GM23248 (cell line): ENCODE measurements at places on chromosomes 16 and 17.
A peak's percentile ranks its signal among the peaks of the same experiment; 100 is the strongest.

DNA sequence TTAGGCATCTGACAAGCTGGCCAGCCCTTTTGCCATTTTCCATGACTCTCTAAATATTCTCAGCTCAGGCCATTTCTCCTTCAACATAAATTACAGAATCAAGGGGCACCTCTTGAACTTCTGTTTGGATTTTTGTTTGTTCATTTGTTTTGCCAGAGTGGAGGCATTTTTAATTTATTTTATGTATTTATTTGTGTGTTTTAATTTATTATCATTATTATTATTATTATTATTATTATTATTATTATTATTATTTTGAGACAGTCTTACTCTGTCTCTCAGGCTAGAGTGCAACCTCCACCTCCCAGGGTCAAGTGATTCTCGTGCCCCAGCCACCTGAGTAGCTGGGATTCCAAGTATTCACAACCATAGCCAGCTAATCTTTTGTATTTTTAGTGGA, 1578.0 kb downstream of the CDH8 start:
- no peaks in the 10 kb centered on the region for H3K4me1 ChIP-seq
- H3K27ac ChIP-seq, result no peak overlapping the region
- no peaks in the 10 kb centered on the region for H3K27me3 ChIP-seq
- DNase-seq, result no peak
- H3K36me3 ChIP-seq, result no peaks in the 10 kb centered on the region
- H3K4me3 ChIP-seq, result no peak overlapping the region

DNA sequence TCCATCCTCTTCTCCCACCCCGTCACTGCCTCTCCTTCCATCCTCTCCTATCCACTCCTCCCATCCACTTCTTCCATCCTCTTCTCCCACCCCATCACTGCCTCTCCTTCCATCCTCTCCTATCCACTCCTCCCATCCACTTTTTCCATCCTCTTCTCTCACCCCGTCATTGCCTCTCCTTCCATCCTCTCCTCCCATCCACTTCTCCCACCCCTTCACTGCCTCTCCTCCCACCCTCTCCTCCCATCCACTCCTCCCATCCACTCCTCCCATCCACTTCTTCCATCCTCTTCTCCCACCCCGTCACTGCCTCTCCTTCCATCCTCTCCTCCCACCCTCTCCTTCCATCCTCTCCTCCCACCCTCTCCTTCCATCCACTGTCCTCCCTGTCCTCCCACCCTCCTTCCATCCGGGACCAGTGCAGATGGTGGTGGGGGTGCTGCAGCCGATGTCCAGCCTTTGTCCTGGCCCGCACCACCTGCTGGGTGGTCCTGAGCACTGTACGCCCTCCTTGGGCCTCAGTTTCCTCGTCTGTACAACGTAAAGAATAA, 1.1 kb downstream of the WFIKKN1 start:
- no peak overlapping the region for H3K27ac ChIP-seq
- no peaks in the 10 kb centered on the region for H3K27me3 ChIP-seq
- no peak for DNase-seq
- H3K4me3 ChIP-seq, result no peak overlapping the region
- H3K4me1 ChIP-seq, result peaks cover 12% of the 10 kb centered on the region
- no peaks in the 10 kb centered on the region for H3K36me3 ChIP-seq

DNA sequence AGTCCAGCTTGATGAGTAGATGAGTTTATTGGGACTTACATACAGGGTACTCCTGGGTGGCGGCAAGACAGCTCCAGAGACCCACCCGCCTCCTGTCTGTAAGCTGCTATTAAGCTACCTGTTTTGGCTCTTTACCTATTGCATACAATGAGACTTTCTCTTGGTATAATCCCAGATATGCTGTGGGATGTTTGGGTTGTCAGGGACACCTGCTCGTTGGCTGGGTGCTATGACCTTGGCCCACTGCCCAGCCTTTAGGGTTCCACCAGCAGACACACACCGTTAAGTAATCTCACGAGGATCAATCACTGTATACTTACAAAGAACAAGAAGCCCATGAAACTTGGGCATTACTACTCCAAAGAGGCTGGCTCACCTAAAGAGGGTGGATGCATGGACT, 116.4 kb downstream of the NPIPB5 start:
- no peaks in the 10 kb centered on the region for H3K4me1 ChIP-seq
- peaks cover 15% of the 10 kb centered on the region for H3K27me3 ChIP-seq
- DNase-seq, result no peak
- no peak overlapping the region for H3K27ac ChIP-seq
- no peak overlapping the region for H3K4me3 ChIP-seq
- no peaks in the 10 kb centered on the region for H3K36me3 ChIP-seq

DNA sequence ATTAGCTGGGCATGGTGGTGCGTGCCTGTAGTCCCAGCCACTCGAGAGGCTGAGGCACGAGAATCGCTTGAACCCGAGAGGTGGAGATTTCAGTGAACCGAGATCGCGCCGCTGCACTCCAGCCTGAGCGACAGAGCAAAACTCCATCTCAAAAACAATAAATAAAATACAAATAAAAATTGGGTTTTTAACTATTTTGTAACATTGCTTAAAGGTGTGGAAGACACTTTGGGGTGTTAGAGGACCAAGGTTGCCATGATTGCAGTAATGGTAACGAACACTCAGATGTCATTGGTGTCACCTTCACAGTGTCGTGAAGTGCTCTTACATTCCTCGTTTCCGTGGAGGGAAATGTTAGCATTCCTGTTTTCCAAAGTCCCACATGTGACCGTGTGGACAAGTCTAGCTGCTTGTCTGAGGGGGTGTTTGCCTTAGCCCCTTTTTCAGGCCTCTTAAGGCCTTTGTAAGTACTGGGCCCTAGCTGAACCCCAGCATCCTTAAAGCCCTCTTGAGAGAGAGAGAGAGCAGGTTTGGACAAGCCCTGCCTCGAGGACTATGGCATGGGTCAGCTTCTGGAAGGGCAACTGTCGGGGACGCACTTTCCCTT, 8.6 kb downstream of the C16orf96 start:
- DNase-seq, result no peak
- H3K4me3 ChIP-seq, result no peak overlapping the region
- H3K4me1 ChIP-seq, result no peaks in the 10 kb centered on the region
- H3K36me3 ChIP-seq, result no peaks in the 10 kb centered on the region

GRCh38 chr17:78269955-78270381, 38.5 kb downstream of the TMEM235 start:
- no peak for DNase-seq
- H3K4me3 ChIP-seq, result no peak overlapping the region
- H3K4me1 ChIP-seq, result no peaks in the 10 kb centered on the region
- H3K36me3 ChIP-seq, result no peaks in the 10 kb centered on the region

- no peak overlapping the region for H3K4me3 ChIP-seq
- H3K36me3 ChIP-seq, result no peaks in the 10 kb centered on the region
- DNase-seq, result peak; percentile 66
- peak overlapping the region; percentile 78 for H3K27ac ChIP-seq
- H3K27me3 ChIP-seq, result no peaks in the 10 kb centered on the region
- peaks cover 21% of the 10 kb centered on the region for H3K4me1 ChIP-seq
These were observed 33.4 kb downstream of the VAC14 start for GRCh38 chr16:70767377-70768202.

DNA sequence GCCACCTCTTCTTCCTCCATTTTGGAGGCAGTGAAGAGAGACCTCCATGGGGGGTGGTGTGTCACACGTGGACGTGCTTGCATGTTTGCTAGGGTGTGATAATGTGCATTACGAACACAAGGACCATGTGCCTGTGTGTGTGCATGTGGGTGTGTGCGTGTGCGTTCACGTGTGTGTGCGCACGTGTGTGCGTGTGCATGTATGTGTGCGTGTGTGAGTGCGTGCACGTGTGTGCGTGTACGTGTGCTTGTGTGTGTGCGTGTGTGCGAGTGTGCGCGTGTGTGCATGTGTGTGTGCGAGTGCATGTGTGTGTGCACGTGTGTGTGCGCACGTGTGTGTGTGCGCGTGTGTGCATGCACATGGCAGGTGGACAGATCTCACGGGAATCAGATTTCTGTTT, 29.5 kb downstream of the RNF213 start:
- no peak overlapping the region for H3K27ac ChIP-seq
- H3K4me3 ChIP-seq, result no peak overlapping the region
- DNase-seq, result no peak
- no peaks in the 10 kb centered on the region for H3K4me1 ChIP-seq
- no peaks in the 10 kb centered on the region for H3K27me3 ChIP-seq
- H3K36me3 ChIP-seq, result peaks cover 14% of the 10 kb centered on the region; the same call in 1 of the 2 replicates

DNA sequence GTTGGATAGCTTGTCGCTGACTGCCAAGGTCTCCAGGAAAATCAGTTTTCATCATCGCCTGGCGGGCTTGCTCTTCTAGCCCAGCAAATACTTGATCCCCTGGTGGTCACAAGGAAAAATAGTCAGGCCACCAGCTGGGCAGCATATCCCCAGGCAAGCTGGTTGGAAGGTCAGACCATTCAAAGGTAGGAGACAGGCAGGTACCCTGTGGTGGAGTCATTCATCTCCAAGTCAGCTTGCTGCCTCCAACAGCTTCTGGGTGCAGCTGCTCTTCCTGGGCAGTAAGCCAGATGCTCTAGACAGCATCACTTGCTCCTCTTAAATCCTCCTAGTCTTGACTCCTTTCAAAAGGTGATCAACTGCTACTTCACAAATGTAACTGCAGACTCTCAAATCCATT, 16.0 kb downstream of the ZNF821 start:
- no peak overlapping the region for H3K27ac ChIP-seq
- no peaks in the 10 kb centered on the region for H3K27me3 ChIP-seq
- peaks cover 4% of the 10 kb centered on the region; the same call in 1 of the 2 replicates for H3K36me3 ChIP-seq
- no peaks in the 10 kb centered on the region for H3K4me1 ChIP-seq
- no peak for DNase-seq
- no peak overlapping the region for H3K4me3 ChIP-seq

- H3K27ac ChIP-seq, result peak overlapping the region; percentile 77
- H3K27me3 ChIP-seq, result no peaks in the 10 kb centered on the region
- no peak overlapping the region for H3K4me3 ChIP-seq
- H3K36me3 ChIP-seq, result peaks cover 34% of the 10 kb centered on the region
- DNase-seq, result no peak
- H3K4me1 ChIP-seq, result peaks cover 50% of the 10 kb centered on the region
These were observed 29.6 kb upstream of the FAAP100 start for GRCh38 chr17:81581758-81582157.

GRCh38 chr17:64240741-64241347, 22.2 kb downstream of the TEX2 start:
- DNase-seq, result peak; percentile 93
- H3K4me1 ChIP-seq, result peaks cover 47% of the 10 kb centered on the region
- peak overlapping the region; percentile 49 for H3K4me3 ChIP-seq
- H3K36me3 ChIP-seq, result no peaks in the 10 kb centered on the region
- H3K27ac ChIP-seq, result peak overlapping the region; percentile 74

DNA sequence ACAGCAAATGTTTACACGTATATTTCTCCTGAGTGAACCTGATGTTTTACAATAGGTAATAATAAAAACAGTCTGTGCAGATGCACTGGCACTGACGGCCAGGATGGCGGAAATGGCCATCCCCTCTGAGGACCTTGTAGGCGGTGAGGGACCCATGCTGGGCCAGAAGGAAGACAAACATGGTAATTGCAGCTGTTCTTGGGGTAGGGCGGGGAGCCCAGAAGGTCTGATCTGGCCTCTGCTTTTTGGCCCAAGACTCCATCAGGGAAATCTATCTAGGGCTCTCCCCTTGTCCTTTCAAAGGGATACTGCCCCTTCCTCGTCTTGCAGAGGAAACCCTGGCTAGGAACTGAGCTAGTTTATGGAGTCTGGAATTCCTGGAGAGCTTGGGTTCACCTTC, 7.4 kb upstream of the LGALS9 start:
- DNase-seq, result no peak
- no peaks in the 10 kb centered on the region for H3K36me3 ChIP-seq
- H3K4me3 ChIP-seq, result no peak overlapping the region
- H3K4me1 ChIP-seq, result no peaks in the 10 kb centered on the region

GRCh38 chr16:25835126-25835525, 143.4 kb downstream of the HS3ST4 start:
- no peak overlapping the region for H3K27ac ChIP-seq
- DNase-seq, result peak; percentile 13
- no peaks in the 10 kb centered on the region; the same call in 1 of the 2 replicates for H3K27me3 ChIP-seq
- H3K36me3 ChIP-seq, result no peaks in the 10 kb centered on the region
- peaks cover 3% of the 10 kb centered on the region; the same call in 1 of the 2 replicates for H3K4me1 ChIP-seq
- H3K4me3 ChIP-seq, result no peak overlapping the region

GRCh38 chr17:511001-511698, 158.5 kb upstream of the RPH3AL start:
- H3K36me3 ChIP-seq, result no peaks in the 10 kb centered on the region
- peak overlapping the region; percentile 59 for H3K4me3 ChIP-seq
- peaks cover 31% of the 10 kb centered on the region for H3K4me1 ChIP-seq
- H3K27me3 ChIP-seq, result no peaks in the 10 kb centered on the region
- DNase-seq, result peak; percentile 94
- H3K27ac ChIP-seq, result peak overlapping the region; percentile 91

DNA sequence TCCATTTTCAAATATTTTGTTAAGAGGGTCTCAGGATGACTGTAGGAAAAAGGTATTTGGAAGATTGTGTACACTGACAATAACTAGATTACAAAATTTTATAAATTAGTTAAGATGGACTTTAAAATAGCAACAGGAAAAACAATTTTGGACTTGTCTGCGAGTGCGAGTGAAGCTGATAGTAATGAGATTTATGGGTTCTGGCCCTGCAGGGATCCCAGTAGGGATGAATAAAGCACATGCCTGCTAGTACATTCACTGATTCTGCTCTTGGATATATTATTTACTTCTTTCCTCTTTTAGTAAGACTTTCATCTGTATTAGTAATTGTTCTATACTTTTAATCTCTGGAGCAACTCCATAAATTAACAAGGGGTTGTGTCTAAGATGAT, 28.2 kb downstream of the PRKCA start:
- no peak for DNase-seq
- H3K36me3 ChIP-seq, result 0 out of 2 replicates have a peak, but pooled peaks cover 3% of the 10 kb centered on the region
- H3K4me1 ChIP-seq, result no peaks in the 10 kb centered on the region

DNA sequence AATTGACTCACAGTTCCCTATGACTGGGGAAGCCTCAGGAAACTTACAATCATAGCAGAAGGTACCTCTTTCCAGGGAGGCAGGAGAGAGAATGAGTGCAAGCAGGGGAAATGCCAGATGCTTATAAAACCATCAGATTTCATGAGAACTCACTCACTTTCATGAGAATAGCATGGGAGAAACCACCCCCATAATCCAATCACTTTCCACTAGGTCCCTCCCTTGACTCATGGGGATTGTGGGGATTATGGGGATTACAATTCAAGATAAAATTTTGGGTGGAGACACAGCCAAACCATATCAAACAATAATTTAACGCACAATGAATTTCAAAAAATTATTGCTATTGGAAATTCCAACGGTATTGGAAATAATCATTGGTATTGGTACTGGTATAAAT, 15.1 kb downstream of the ABCA9 start:
- no peak overlapping the region for H3K4me3 ChIP-seq
- no peaks in the 10 kb centered on the region for H3K27me3 ChIP-seq
- no peak overlapping the region for H3K27ac ChIP-seq
- no peak for DNase-seq
- peaks cover 15% of the 10 kb centered on the region for H3K4me1 ChIP-seq

DNA sequence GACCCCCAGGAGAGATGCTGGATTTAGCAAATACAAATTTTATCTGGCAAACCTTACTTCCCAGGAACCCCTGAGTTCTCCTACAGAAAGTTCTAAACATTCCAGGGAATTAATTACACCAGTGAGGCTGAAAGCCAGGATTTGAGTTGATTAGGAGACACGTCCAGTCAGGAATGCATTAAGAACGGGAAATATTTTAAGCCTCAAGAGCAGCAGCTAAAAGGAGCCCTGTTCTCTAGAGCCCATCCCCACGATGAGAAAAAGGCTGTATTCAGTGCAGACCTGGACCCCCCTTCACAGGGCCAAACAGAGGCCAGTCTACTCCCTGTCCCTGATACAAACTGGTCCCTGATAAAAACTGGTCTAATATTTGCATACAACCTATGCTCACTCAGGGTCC, 55.0 kb downstream of the VAT1L start:
- H3K4me1 ChIP-seq, result peaks cover 15% of the 10 kb centered on the region
- no peaks in the 10 kb centered on the region for H3K36me3 ChIP-seq
- H3K4me3 ChIP-seq, result no peak overlapping the region
- no peaks in the 10 kb centered on the region for H3K27me3 ChIP-seq
